ENCODE measurements at places on chromosomes 7 and 10. TPM values are rescaled to one million over a fixed set of nuclear protein-coding genes. Genes with fewer than 3 reads are reported as not detected.

GRCh38 chr10:130393342-130393741, 257.2 kb downstream of the GLRX3 start:
- no peak for DNase-seq

DNA sequence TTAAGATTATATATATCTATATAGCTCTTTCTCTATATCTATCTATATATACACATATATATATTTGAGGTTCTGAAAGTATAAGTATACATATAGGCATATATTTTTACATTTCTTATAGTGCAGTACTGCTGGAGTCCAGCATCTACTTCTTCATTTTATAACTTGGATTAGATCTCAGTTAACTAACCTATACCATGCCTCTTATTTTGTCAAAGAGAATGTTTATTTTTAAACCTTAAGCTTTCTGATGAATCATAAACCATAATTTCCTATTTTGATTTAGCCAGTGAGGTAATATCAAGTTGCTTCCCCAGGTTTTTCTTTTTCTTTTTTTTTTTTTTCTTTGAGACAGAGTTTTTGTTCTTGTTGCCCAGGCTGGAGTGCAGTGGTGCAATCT, 8.1 kb downstream of the ZNF32 start:
- no peak for DNase-seq

- no peak for DNase-seq
Measured at GRCh38 chr7:37336259-37336658, 112.4 kb downstream of the ELMO1 start.

DNA sequence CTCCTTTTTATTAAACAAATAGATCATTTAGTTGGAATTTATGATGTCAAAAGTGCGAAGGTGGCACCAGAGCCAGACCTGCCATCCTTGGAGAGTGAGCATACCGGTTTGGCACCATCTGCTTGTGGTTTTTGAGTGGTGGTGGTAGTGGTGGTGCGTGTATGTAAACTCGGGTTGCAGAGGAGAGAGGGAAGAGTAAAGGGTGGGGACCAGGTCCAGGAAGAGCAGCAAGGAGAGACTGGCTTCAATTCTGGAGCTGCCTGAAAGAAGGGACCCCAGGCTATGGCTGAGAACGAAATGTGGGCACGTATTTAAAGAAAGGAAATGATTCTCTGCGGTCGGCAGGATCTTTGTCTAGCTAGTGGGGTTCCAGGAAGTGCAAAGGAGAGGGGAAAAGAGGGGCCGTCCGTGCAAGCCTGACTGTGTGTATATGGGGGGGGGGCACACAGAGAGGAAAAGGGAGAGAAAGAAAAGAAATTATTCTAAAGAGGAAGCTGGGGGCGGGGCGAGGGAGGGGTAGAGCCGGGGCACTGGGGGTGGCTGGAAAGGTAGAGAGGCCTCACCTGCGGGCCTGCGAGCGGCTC, 448 bp upstream of the GOLGA7B start:
- no peak for DNase-seq

DNA sequence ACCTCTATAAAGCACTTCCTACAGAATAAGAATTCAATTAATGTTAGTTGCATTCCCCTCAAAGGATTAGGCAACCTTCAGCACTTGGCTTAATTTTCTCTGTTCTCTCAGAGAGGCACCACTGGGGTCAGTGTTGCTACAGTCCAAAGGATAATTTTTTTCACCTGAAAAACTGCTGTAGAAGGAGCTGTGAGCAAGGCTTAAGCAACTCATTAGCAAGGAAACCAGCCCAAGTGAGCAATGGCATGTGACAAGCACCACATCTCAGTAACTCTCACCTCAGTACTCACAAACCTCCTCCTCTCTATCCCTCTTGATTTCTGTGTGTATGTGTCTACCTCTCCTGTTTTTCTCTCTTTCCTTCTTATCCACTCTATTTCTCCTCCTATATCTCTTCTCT, 55.9 kb downstream of the DGKI start:
- no peak for DNase-seq

DNA sequence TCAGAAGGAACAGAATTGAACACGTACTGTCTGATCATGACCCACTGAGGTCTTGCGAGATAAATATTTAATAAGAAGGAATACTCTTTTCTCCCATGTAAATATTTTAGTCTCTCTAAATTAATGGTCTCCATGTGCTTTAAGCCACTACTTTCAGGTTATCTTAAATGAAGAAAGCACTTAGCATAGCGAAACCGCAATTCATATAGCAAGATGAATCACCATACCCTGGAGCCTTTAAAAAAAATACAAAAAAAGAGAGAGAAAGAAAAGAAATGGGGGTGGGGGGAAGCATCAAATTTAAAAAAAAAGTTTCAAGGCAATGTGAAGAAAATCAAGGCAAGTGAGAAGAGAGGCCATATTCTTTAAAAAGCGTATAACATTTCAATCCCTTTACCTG, 82.5 kb downstream of the CTTNBP2 start:
- no peak for DNase-seq

DNA sequence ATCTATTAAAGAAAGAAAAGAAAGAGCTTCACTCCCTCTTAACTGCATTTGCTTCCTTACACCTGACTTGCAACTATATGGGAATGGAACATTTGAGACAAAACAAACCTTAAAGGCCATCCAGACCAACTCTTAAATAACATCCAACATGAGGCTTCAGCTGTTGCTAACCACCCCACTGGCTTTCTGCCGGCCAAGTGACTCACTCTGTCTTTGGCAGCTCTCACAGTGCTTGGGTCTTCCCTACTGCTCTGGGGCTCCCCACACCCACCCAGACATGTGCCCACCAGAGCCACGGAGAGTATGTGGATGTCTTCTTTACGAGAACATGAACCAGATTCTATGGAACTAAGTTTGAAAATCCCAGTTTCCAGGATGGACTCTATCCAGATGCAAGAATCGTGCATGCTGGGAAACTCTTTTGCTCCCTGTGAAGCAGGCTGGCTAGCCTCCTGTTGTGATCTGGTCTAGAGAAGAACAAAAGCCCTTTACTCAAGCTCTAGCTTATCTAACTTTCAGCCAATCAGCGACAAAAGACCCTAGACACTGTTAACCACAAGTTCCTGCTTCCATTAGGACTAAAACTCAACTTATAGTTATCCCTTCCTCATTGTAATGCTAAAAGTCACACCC, 245.7 kb downstream of the TCERG1L start:
- peak; percentile 48 for DNase-seq

- DNase-seq = peak; percentile 18
Measured at GRCh38 chr10:96511044-96511945, 2.4 kb downstream of the TLL2 start.

DNA sequence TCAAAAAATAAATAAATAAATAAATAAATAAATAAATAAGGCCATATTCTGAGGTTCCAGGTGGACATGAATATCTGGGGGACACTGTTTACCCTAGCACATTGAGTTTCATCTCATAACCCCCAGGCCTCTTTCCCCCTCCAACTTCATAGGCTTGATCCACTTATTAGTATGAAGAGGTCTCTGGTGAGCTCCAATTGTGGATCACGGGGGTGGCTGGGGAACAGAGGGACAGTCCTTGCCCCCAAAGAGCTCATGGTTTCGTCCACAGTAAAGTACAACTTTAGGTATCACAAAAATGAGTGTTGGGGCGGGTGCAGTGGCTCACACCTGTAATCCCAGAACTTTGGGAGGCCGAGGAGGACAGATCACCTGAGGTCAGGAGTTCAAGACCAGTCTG, 93.4 kb upstream of the TNRC18 start:
- no peak for DNase-seq

GRCh38 chr7:137953043-137953664, 48.7 kb downstream of the CREB3L2 start:
- DNase-seq = no peak

GRCh38 chr7:79308192-79308591, 145.3 kb downstream of the MAGI2 start:
- no peak for DNase-seq

DNA sequence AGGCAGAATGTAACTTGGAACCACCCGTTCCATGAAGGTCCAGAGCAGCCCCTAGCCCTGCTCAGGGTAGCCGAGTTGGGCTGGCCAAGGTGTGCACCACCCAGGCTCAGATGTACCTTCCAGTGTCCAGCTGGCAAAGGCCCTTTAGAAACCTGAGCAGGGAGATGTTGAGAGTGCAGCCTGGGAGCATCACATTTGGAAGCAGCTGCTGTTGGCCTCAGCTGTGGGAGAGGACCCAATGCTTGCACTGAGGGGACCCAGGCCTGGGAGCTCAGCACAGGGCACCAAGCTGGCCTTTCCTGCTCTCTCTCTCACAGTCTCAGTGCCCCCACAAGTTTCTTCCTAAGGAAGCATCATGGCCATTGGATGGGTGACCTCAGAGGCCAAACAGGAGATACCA, 33.5 kb downstream of the ANXA8 start:
- DNase-seq = no peak

- no peak for DNase-seq
Measured at GRCh38 chr7:74263399-74264120, 9.4 kb upstream of the RFC2 start.

GRCh38 chr7:64667311-64667710, 1.4 kb downstream of the ZNF107 start:
- no peak for DNase-seq

- no peak for DNase-seq
Measured at GRCh38 chr7:116633131-116633988, 38.6 kb upstream of the MET start.

GRCh38 chr7:80054356-80054755, 80.3 kb upstream of the GNAI1 start:
- no peak for DNase-seq

DNA sequence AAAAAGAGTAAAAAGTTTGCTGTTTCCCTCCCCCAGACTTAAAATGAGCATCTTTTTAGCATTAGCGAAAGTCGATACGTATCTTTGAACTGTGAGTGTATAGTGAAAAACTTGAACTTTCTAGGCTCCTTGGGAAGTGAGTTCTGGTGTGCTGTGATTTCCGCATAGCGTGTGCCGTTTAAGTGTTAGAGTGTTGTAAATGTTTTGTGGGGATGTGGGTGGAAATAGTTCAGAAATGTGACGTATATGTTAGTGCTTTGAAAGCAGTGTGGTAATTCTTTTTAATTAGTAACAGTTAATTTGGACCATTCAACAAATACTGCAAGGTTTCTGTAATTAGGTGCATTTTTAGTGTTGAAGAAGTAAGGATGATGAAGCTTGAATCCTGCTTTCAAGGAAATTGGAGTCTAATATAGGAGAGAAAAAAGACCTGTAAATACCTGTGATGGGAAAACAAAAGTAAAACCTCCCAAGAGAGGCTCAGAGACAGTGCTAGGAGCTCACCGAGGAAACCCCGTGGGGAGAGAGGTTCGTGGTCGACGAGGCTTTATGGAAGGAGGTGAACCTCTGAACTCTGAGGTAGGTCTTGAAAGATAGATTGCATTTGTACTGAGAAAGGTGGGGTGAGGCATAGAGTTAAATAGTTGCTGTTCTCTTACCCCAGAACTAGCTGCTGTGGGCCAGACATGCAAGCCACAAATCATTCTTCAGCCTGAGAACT, 40.8 kb downstream of the RBM33 start:
- no peak for DNase-seq

DNA sequence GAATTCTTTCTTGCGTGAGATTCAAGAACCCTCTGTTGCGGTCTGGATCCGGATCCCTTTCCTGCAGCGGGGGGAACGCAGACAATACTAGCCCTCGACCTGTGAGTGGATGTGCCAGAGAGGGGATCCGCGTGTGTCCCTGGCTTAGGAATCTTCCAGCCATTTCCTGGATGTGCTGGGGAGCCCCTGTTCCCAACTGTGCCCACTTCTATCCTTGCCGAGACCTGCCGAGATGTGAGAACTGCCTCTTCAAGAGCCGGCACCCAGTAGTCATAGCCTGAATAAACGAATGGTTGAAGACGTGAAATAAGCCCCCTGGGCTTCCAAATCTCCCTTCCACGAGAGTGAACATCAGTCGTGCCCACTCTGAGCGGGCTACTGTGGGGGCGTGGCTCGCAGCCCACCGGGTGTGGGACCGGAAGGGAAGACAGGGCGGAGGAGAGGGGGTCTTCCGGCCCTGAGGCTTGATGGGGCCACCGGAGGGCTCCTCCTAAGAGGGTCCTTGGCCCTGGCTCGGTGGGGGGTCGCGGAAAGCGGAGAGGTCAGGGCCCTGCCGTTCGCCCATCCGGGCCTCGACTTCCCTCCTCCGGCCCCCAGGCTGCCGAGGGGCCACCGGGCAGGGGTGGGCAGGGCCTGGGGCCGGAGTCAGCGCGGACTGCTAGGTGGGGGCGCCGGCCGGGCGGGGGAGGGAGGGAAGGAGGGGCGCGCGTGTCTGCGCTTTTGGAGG, 1.3 kb upstream of the CCDC136 start:
- no peak for DNase-seq

- DNase-seq = no peak
Measured at GRCh38 chr10:101046332-101047238, 15.2 kb upstream of the KAZALD1 start.

DNA sequence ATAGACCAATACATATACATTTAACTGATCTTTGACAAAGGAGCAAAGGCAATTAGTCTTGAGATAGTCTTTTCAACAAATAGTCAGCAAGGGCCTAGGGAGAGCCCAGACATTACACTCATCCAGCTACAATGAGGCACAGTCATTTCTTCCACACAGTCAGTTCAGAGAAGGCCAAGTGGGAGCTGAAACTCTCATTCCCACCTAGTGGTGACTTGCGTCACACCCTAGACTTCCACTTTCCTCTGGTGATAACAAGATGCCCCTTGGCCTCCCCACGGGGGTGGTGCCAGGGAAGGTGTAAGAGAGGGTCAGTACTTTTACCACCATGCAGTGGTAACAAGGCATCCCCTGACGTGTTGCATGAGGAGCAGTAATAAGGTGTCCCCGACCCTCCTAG, 8.0 kb downstream of the FRMPD2 start:
- DNase-seq = no peak

DNA sequence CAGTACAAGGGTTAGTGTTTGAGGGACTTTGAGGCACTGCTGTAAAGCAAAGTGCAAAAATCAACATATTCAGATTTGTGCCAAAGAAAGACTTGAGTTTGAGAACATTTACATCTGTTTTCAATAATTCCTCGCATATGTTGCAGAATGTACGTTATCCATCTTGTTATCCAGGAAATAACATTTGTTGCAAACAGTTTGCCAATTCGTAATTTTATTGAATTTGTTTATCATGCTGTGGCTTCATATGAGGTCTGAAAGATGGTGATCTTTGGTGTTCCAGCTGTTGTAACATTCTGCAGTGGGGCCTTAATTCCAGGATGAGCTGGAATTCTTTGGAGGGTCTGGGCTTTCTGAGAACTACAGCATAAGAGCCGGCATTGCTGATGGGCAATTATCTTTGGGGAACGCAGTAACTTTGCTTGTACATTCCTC, 396.2 kb downstream of the LRMDA start:
- no peak for DNase-seq

- DNase-seq = no peak
Measured at GRCh38 chr7:81492910-81493309, 276.9 kb downstream of the HGF start.

GRCh38 chr10:131697476-131698128, 203.2 kb upstream of the PPP2R2D start:
- no peak for DNase-seq

SLC16A9 gene
- 1.7 TPM for total RNA-seq

SLC16A12 gene
- 2.7 TPM for total RNA-seq

PGAM2 gene
- total RNA-seq = 450 TPM

COL28A1 gene
- 2.1 TPM for total RNA-seq

GJD4 gene
- total RNA-seq = not detected

CYP3A4 gene
- total RNA-seq = not detected
